ENCODE measurements at places on chromosomes 6 and 20. TPM values are rescaled to one million over a fixed set of nuclear protein-coding genes. Genes with fewer than 3 reads are reported as not detected.

- DNase-seq = no peak
Observed at GRCh38 chr20:16703570-16703969, 26.3 kb upstream of the SNRPB2 start.

DNA sequence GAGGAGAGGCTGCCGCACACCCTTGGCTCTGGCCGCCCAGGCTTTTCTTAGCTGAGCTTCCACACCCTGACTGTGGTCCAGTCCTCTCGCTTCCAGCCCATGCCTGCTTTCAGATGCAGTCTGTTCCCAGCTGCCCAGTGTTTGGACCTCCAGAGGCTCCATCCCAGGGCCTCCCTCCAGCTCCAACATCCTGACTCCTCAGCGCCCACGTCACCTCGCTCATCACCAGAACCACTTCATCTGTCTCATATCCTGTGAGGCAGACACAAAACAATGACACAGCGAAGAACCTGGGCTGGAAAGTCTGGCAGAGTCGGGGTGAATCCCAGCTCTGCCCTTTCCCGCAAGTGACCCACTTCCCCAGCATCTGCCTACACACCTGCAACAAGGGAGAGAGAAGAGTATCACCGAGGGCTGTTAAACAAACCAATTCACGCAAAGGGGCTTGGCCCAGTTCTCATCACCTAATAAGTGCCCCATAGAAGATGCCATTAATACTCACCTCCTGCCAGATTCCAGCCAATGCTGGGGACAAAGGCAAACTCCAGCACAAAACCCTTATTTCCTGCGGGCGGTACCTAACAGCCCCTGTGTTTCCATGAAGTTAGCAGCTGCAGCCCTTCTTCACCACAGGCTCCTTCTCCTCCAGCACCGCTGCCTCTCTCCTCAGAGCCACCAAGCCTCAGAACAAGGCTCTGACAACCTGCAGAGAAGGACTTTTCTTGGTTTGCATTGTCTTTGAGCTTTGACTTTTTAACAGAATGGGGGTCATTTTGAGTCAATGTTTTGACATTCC lies 133.4 kb upstream of the CDH4 start:
- no peak for DNase-seq

DNA sequence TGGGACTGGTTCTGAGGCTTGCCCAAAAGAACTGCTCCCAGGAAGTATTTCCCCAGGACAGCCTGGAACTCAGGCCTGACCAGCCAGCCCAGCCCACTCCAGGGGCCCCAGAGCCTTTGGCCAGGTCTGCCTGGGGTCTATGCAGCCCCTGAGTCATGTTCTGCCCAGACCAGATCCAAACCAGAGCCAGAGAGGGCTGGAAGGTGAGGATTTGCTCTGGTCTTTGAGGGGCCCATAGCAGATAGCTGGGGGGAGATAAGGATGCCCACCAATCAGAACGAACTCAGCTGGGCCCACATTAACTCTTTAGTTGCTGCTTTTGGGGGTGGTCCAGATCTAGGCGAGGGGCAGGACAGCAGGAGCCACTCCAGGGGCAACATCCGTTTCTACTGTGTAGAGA lies 16.8 kb downstream of the C6orf132 start:
- no peak for DNase-seq

DNA sequence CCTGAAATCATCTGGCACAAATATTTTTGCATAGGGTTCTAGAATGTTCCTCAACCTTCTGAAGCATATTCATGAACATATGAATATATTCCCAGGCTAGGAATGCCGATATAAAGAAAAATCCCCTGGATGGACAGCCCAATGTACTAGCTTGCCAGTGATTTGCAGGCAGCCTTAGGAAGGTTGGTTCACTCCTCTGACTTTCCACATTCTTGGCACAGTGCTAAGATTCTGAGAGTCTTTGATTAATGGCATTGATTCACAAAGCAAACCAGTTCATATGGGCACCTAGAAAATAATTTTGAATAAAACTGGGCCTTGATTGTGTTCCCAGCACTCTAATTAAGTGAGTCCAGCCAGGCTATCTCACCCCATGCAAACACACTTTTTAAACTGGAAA lies 56.9 kb upstream of the ENPP4 start:
- DNase-seq = no peak

DNA sequence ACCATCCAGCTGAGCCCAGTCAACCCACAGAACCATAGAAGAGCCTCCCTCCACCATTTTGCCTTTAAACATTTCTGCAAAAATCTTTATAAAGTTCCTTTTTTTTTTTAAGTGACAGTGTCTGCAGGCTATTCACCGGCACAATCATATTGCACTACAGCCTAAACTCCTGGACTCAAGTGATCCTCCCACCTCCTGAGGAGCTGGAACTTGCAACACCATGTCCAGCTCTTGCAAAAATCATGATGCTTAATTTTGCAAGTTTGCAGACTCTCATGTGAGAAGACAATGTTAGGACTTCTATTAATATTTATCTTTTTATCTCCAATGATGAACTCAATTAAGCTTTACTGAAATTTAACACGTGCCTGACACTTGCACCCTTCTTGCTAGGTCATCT lies 88.8 kb downstream of the INSM1 start:
- DNase-seq = no peak

DNA sequence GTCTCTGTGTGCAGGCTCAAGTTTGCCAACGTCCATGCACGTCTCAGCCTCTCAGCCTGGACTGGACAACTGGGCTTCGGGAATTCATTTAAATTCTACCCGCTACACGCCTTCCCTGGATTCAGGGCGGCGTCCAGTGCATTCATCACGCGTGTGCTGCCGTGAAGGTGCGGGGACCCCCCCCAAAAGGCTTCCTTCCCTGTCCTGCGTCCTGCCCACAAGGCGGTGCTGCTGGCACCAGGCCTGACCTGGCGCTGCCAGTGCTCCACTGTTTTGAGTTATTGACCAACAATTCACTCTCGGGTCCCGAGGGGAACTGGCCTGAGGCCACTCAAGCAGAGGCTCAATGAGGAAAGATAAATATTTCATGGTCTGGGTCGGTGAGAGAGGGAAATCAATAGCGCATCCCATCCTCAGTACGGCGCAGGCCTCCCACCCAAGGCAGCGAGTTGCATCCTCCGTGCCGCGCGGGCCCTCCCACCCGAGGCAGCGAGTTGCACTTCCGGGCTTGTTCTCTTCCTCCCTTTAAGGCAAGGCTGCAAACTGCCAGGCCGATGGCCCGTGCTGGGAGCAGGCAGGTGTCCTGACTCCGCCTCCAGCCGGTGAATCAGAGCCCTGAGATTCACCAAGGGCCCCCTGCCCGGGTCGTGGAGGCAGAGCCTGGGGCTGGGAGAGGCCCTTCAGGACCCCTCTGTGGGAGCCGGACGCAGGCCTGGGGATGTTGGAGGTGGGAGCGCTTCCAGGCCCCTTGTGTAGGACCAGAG lies 22.8 kb upstream of the BHLHE23 start:
- DNase-seq = no peak

NR2E1 gene
- not detected for total RNA-seq

XKR7 gene
- total RNA-seq = not detected

NKAIN4 gene
- not detected for total RNA-seq

CCN6 gene
- total RNA-seq = not detected

ENPP1 gene
- 0.15 TPM for total RNA-seq

GJA1 gene
- total RNA-seq = not detected

Data from activated CD8-positive, alpha-beta memory T cell treated with anti-CD3 and anti-CD28 coated beads, Interleukin-2, amount 10 ng/mL, durations not matched to agents 7 days and 5 days (primary cell).